LoVo (cell line): ENCODE measurements at places on chromosomes 11 and 22.

GRCh38 chr11:115247361-115247760 is 256.9 kb downstream of the CADM1 start:
- no peak for DNase-seq

DNA sequence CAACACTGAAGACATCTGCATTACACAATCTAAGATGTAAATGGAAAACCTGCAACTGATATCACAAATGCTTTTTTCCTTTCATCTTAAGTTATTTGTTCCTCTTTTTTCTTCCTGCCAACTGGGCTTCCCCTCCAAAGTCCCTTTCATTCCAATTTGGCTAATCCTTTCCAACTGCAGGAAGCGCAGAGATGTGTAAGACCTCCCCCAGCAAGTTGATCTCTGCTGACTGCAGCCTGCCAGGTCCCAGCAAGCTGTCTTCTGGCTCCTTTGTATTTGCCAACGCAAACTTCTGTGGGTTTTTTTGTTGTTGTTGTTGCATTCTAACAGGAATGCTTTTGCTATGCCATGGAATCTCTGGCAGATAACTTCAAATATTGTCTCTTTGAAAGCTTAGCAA is 38.5 kb upstream of the LRRC4C start:
- no peak for DNase-seq

- no peak for DNase-seq
These were observed 9.2 kb downstream of the MAPK1 start for GRCh38 chr22:21858025-21858764.

GRCh38 chr11:6602096-6602940 is 1.1 kb downstream of the RRP8 start:
- DNase-seq: no peak

- DNase-seq: no peak
These were observed 69.1 kb downstream of the SLC17A6 start for GRCh38 chr11:22407267-22407666.

DNA sequence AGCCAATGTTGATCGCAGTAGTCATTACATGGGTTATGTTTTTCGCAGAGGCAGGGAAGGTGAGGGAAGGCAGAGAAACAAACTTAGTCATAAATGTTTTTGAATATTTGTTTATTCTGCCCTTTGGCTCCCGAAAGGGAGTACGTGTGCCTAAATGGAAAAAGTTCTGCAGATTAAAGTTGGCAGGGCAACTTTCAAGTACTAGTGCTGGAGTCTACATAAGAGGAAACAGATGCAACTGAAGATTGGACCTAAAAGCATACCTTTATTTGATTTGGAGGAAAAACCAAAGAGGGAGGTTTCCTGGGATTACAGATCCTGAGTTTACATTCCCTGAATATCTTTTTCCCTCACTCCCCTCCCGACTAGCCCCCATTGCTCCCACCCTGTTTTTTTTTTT is 5.7 kb downstream of the HSD17B12 start:
- DNase-seq: no peak

DNA sequence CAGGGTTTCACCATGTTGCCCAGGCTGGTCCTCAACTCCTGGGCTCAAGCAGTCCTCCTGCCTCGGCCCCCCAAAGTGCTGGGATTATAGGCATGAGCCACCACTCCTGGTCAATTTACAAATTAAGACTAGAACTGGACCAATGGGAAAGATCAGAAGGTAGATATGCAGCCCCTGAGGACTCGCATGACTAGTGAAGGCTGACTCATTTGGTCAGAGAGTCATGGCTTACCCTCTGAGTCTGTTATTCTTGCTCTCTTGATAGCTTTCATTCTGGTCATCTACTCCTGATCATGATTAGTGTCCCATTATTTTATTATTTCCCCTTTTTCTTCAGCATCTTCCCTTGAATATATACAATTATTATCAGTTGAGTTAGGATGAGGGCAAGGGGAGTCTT is 2.7 kb upstream of the LDHAL6A start:
- no peak for DNase-seq

- DNase-seq: no peak
These were observed 14.0 kb upstream of the TP53I11 start for GRCh38 chr11:44964526-44965209.

DNA sequence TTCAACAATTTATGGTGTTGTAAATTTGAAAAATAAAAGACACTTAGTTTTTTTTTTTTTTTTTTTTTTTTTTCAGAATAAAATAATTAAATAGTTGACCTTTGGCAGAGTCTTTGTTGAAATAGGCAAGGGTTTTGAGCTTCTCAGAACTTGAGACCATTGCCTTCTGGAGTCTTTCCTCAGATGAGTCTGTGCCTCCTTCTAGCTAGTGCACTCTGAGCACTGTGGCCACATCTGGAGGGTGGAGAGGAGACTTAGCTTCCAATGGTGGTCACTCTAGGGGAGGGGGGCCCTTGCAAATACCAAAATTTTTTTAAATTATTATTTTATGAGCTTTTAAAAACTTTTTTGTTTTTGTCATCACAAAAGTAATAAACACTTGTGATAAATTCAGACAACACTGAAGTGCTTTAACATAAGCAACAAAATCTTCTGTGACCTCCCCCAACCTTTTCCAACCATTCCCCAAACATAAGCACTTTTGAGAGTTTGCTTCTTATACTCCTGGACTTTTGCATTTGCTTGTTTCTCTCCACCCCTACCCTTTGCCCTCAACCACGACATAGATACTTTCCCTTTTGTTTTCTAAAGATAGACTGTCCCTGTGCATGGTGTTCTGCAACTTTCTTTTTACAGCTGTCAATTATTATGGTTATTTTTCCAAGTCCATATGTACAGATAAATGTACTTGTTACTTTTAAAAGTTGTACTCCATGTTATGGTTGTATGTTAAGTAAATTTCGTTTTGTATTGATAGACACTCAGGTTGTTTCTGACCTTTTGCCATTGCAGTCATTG is 41.1 kb downstream of the BMAL1 start:
- no peak for DNase-seq

DNA sequence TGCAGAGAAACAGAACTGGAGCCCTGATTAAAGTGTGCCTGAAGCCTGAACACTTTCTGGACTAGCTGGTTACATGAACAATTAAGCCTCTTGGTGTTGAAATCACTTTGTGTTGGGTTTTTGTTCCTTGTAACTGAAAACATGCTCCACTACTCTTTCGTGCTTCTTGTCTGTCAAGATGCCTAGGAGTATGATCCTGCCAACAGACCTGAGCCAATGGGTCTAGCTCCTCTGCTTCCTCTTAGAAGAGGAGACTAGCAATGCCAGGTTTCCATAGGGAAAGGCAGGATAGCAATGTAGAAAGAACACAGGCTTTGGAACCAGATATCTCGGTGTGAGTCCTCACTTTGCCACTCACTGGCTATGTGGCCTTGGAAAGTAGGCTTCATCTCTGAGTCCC is 40.3 kb downstream of the IRAG1 start:
- no peak for DNase-seq

- DNase-seq: peak; percentile 75
These were observed 5.7 kb upstream of the INTS4 start for GRCh38 chr11:78000193-78000592.

DNA sequence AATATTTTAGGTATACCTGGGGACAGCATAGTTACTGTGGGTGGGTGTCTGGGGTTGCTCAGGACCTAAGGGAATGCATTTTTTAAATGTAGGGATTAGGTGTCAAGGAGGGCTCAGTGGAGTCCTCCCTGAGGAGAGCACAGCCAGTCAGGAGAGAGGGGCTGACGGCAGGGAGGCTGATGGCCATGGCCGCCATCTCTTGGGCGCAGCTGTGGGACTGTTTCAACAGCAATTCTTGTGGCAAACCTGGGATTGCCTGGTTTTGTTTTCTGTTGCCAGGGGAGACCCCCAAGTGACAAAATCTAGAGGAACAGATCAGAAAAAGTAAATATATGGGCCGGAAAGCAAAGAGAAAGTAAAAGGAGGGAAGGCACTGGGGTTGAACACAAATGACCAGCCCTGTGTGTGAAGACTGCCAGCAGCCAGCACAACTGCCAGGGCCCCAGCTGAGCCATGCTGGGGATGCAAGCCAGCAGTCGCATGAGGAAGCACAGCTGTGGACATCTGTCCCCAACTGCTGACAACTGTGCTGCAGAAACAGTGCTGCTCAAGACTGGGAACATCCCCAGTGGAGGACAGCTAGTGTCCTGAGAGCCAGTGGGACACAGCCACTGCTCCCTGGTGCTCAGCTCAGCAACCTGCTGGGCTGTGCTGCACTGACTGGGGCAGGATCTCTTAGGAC is 10.5 kb downstream of the MIF start:
- DNase-seq: no peak

DNA sequence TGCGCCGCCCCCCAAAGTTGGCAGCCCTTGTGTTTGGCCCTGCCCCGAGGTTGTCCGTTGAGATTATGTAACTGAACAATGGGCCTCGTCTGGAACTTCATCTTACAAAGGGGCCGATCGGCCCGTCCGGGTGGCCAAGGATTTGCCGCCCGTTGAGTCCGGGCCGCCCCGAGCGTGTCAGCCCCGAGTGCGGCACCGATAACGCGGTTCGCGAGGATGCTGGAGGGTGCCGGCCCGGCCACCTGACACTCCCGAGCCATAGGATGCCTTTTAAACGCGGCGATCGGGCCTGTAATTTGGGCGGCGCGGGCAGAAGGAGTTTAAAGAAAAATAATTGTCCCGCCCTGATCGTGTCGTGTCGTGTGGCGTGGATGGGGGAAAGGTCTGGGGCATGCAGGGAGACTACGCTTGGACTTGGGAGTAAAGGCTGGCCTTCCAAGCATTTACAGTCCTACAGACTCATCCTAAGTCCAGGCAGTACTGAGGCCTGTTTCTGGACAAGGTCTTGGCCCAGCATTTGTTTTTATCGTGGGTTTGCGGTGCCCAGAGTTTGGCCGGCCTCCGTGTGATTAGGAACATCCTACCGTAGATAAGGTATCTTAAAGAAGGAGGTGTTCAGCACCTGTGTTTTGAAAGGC is 1.3 kb downstream of the WEE1 start:
- no peak for DNase-seq

- no peak for DNase-seq
These were observed 249.8 kb upstream of the BLID start for GRCh38 chr11:122365610-122366360.

GRCh38 chr11:79487412-79487811 is 46.6 kb upstream of the TENM4 start:
- no peak for DNase-seq

DNA sequence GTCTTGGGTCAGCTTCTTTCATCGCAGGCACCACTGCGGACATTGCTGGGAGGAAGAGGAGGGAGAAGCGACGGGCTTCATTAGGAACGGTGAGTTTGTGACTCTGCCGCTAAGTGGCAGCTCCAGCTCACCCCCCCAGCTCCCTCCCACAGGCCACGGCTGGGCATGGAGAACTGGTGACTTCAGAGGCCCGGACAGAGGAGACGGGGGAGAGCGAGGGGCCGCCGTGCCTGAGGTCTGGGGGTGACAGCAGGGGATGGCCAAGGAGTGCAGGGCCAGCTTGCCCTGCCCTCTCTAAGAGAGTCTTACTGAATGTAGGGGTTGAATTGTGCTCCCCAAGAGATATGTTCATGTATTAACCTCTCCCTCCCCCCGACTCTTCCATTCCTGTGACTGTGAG is 13.9 kb upstream of the NFAM1 start:
- no peak for DNase-seq

DNA sequence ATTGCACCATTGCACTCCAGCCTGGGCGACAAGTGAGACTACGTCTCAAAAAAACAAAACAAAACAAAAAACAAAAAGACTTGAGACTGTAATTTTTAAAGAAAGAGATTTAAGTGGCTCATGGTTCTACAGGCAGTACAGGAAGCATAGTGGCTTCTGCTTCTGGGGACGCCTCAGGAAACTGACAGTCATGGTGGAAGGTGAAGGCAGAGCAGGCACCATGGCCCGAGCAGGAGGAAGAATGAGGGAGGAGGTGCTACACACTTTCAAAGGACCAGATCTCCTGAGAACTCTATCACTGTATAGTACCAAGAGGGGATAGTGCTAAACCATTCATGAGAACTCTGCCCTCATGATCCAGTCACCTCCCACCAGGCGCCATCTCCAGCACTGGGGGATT is 52.0 kb downstream of the CBL start:
- no peak for DNase-seq

DNA sequence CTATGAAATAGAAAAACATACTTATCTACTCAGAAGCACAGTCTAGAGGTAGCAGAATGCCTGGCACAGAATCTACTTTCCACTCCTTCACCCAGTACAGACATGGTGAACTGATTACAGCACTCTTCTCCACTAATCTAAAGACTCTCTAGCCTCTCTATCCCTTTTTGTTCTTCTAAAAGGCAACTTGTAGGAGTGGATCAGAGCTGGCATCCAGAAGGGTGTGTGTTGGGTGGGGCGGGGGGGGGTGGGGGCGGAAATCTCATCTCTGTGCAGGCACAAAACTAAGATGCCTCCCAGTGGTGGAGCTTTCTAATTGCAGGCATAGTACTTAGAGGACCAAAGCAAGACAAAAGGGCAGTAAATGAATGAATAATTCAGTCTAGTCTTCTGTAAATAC is 11.5 kb upstream of the EMID1 start:
- no peak for DNase-seq

DNA sequence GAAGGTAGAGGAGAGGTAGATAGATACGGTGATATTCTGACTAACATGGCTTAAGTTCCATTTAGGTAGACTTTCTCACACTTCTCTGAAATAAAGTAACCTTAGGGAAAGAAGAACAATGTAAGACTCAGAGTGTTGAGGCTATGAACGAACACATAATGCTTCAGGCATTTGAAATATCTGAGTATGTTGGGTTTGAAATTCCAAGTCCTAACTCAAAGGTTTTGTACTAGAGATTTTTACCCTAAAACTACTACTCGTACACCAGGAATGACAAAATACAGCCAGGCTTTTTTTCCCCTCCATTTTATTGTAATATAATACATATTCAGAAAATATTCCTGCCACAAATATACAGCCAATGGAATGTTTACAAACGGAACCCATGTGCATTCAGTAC is 592.6 kb downstream of the ETS1 start:
- DNase-seq: no peak

- no peak for DNase-seq
These were observed 130.7 kb downstream of the SNX19 start for GRCh38 chr11:130785380-130786116.

- no peak for DNase-seq
These were observed 603.0 kb downstream of the BUD13 start for GRCh38 chr11:116169776-116170175.

DNA sequence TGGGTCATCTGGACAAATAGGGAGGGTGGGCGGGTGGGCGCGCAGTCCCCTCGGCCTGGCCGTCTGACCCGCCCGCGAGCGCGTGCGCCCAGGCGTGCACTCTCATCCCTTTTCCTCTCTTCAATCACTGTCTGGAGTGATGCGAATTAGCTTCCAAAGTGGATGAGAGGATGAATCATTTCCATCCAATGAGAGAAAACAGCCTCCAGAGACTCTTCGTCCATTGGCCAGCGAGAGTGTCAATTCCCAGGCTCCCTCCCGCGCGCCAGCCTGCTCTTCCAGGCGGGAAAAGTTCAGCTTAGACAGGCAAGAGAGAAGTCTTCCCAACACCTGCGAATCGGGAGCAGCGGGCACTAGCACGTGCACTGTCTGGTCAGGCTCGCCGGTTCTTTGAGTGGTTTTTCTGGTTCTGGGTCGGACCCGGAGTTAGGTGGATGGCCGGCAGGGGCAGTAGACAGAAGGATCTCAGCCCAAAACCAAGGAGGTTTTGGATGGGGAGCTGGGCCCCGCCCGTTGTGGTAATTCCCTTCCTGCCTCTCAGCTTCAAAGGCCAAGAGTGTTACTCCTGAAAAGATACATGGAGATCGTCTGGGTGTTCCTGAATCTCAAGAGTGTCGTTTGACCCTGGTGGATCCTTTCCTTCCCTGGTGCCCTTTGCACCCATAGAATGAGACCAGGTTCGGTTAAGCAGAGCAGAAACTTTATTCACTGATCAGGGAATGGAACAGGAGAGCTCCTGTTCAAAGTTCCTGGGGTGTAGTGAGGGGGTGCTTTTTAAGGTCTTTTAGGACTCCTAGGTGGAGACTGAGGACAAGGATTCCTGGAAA is 33.4 kb upstream of the GLYATL1 start:
- no peak for DNase-seq
